ENCODE measurements at places on chromosomes 6 and 20. TPM values are rescaled to one million over a fixed set of nuclear protein-coding genes. Genes with fewer than 3 reads are reported as not detected.

DNA sequence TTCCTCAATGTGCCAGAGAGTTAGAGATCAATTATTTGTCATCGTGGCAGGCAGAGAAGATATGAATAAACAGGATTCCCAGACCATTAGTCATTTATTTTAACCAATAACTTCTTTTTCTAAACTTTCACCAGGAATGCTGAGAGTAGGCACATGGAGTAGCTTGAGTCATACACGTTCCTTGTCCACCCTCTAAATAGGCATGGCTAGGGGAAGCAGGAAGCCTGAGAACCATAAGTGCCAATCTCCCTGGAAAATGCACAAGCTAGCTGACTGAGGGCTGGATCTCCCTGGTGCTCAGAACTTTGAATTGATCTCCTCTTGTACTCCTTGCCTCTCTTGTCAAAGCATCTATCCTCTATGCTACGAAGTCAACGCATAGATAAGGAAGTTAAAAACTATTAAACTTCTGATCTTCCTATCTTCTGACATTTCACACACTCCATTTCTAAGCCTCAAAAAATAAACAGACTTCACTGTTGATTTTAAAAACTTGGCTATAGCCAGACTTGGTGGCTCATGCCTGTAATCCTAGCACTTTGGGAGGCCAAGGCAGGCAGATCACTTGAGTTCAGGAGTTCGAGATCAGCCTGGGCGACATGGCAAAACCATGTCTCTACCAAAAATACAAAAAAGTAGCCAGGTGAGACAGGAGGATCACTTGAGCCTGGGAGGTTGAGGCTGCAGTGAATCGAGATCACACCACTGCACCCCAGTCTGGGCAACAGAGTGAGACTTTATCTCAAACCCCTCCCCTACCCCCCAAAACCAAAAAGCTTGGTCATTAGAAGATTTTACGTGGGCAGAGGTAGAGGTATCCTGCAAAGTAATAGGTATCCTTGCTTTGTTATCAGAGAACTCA lies 11.8 kb downstream of the ADTRP start:
- H3K4me1 ChIP-seq, result no peaks in the 10 kb centered on the region
- no peak overlapping the region for H3K27ac ChIP-seq
- H3K36me3 ChIP-seq, result no peaks in the 10 kb centered on the region
- H3K27me3 ChIP-seq, result peaks cover 2% of the 10 kb centered on the region
- no peak for DNase-seq

DNA sequence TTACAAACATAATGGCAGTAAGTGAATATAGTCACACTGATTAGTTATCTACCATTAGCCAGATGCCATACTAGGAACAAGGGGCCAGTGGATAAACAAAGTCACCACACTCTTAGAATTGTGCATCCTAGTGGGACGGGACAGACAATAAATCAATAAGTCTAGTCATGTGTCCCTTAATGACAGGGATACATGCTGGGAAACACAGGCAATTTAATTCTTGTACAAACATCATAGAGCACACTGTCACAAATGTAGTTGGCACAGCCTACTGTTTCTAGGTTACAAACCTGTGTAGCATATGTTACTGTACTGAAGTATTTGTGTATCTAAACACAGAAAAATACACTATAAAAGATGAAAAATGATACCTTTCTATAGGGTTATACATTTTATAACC lies 123.0 kb upstream of the FAM184A start:
- H3K27ac ChIP-seq, result no peak overlapping the region
- no peaks in the 10 kb centered on the region for H3K27me3 ChIP-seq
- H3K36me3 ChIP-seq, result no peaks in the 10 kb centered on the region
- peaks cover 3% of the 10 kb centered on the region for H3K4me1 ChIP-seq
- H3K4me3 ChIP-seq, result no peak overlapping the region
- no peak for DNase-seq

DNA sequence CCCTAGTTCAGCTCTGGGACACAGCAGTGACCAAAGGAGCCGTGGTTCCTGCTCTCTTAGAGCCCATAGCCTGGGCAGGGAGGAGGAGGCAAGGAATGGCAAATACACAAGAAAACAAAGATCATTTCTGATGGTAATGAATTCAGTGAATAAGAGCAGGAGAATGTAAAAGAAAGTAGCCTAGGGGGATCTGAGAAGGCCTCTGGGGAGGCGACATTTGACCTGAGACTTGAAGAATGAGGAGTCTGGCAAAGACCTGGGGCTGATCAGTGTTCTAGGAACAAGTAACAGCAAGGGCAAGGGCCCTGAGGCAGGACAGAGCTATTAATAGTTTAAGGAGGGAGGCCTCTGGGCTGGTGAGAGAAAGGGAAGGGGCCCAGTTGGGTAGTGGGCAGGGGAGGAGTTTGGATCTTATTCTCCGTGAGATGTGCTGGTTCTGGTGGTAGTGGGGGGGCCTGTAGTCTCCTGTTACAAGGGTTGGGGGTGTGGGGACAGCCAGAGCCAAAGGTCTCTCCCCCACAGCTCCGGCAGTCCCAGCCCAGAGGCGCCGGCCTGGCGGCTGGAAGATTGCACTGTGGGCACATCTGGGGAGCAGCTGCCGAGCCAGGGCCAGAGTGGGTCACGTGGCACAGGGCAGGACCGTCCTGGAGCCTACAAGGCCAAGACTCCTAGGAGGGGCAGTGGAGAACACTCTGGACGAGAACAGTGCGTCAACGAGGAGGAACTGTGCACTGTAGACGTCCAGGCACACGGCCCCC lies 9.3 kb upstream of the ID1 start:
- H3K4me1 ChIP-seq, result no peaks in the 10 kb centered on the region
- no peak for DNase-seq
- no peak overlapping the region for H3K27ac ChIP-seq

DNA sequence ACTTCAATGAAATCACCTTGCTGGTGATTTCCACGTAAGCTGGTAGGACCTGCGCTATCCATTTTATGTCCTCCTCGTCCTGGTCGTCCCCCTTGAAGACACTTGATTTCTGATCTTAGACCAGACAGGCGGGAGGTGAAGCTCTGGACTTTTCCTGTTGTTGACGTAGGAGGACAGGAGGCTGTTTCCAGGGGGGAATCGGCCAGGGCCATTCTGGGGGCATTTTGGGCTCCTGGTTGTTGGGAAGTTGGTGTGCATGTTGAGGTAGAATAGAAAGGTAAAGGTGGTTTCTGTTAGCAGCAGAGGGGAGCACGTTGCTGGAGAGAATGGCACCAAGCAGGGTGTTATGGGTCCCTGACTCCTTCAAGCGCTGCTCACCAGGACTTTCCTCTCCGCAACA lies 56.0 kb downstream of the GMPR start:
- H3K4me3 ChIP-seq, result no peak overlapping the region
- no peaks in the 10 kb centered on the region for H3K4me1 ChIP-seq
- no peaks in the 10 kb centered on the region for H3K27me3 ChIP-seq
- H3K27ac ChIP-seq, result no peak overlapping the region
- H3K36me3 ChIP-seq, result no peaks in the 10 kb centered on the region
- no peak for DNase-seq

The DNAH8 gene
- total RNA-seq, result 1.1 TPM

The FILIP1 gene
- total RNA-seq, result not detected

GRCh38 chr6:138500867-138501446 lies 1.7 kb upstream of the NHSL1 start:
- DNase-seq, result no peak
- no peaks in the 10 kb centered on the region for H3K27me3 ChIP-seq
- no peaks in the 10 kb centered on the region for H3K36me3 ChIP-seq
- no peak overlapping the region for H3K27ac ChIP-seq
- peaks cover 21% of the 10 kb centered on the region for H3K4me1 ChIP-seq
- H3K4me3 ChIP-seq, result no peak overlapping the region

- H3K4me3 ChIP-seq, result no peak overlapping the region
- H3K4me1 ChIP-seq, result peaks cover 2% of the 10 kb centered on the region
- no peak for DNase-seq
- H3K27me3 ChIP-seq, result no peaks in the 10 kb centered on the region
- peaks cover 18% of the 10 kb centered on the region for H3K36me3 ChIP-seq
Observed at GRCh38 chr6:43613721-43614395, 15.2 kb downstream of the GTPBP2 start.

The ZNF831 gene
- 14.1 TPM for total RNA-seq

DNA sequence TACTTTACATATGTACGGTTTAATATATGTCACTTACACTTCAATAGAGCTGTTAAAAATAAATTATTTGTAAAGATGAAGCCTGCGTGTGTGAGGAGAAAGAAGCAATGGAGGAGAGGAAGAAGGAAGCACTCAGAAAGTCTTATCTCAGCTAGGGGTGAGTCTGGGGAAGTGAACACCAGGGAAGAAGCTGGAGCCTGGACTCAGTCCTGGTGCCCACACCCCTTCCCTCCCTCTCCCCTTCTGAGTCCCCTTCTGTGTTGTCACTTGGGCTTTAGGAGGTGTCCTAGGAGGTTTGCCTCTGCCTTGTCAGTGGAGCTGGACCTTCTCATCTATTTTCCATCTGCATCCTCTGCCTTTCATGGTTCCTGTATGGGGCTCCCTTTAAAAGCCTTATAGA lies 1.9 kb downstream of the SIRPB2 start:
- H3K4me3 ChIP-seq, result no peak overlapping the region
- H3K4me1 ChIP-seq, result peaks cover 32% of the 10 kb centered on the region
- no peak for DNase-seq
- H3K27me3 ChIP-seq, result no peaks in the 10 kb centered on the region
- no peak overlapping the region for H3K27ac ChIP-seq
- H3K36me3 ChIP-seq, result no peaks in the 10 kb centered on the region

- no peaks in the 10 kb centered on the region for H3K36me3 ChIP-seq
- no peaks in the 10 kb centered on the region for H3K27me3 ChIP-seq
- no peaks in the 10 kb centered on the region for H3K4me1 ChIP-seq
- DNase-seq, result no peak
- H3K27ac ChIP-seq, result no peak overlapping the region
Observed at GRCh38 chr20:11041396-11041795, 367.6 kb upstream of the JAG1 start.

DNA sequence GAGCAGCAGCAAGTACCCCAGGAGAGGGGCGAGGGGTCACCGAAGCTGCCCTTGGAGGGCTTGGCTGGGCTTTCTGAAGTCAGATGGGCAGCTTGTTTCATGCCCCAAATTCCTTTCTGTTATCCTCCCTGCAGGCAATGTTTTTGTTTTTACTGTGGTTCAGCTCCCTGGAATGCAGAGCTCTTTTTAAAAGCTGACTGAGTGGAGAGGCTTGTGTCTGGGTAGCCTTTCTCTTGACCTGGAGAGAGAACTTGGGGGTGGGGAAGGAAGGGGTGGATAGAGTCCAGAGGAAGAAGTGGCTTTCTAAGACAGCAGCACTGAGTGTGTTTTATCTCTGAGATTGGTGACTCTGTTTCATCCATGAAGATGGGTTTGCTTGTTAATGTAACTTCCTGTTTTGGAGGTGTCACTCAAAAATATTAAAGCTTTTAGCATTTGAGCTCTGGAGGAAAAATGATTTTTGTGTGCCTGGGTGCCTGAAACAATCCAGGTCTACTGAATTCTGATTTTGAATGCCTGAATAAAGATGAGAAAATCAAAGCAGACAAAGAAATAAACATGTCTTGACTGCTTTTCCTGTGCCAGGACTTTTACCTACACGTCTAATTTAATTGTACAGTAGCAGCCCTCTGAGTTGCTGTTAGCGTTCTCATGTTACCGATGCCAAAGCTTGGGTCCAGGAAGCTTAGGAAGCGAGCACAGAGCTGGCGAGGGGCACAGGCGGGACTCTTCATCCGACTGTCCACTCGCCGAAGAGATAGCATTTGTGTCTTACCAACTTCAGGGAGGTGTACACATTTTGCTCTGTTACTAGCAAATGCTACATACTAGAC lies 78.2 kb upstream of the EEF1E1 start:
- H3K4me1 ChIP-seq, result no peaks in the 10 kb centered on the region
- DNase-seq, result no peak
- no peak overlapping the region for H3K4me3 ChIP-seq
- H3K27ac ChIP-seq, result no peak overlapping the region
- no peaks in the 10 kb centered on the region for H3K27me3 ChIP-seq
- no peaks in the 10 kb centered on the region for H3K36me3 ChIP-seq

- H3K27ac ChIP-seq, result no peak overlapping the region
- peaks cover 32% of the 10 kb centered on the region for H3K36me3 ChIP-seq
- no peak for DNase-seq
- H3K27me3 ChIP-seq, result no peaks in the 10 kb centered on the region
- H3K4me1 ChIP-seq, result peaks cover 25% of the 10 kb centered on the region
- H3K4me3 ChIP-seq, result no peak overlapping the region
Observed at GRCh38 chr20:25278636-25279361, 30.9 kb downstream of the PYGB start.

DNA sequence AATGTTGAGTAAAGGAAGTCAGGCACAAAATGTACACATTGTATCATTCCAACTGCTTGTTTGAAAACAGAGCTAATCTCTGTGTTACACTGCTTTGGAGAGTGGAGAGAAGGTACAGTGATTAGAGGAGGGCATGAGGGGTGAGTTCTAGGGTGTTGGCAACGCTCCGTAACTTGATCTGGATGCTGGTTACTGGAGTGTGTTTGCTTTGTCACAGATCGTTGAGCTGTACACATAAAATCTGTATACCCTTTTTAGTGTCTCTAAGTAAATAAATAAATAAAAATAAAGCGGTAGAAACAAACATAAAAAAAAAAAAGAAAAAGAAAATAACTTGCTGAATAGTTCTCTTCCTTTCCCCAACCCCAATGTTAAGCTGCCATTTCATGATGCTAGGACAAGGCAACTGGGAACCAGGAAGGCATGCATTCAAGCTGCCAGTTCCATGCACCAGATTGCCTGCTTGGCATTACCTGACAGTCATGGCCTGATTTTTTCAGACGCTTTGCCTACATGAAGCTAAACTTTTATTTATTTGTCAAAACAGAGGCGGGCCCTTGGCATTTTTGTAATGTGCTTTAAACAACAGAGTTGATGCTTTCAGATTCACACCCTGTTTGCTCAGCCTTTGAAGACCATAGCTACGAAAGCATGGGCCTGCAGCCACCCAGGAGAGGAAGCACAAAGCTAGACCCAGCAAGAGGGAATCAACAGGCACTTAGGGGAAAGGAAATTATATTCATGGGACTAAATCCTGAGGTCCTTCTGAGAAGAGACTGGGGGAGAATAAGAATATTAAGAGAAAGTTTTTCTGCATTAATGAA lies 21.2 kb downstream of the TNFRSF21 start:
- no peaks in the 10 kb centered on the region for H3K27me3 ChIP-seq
- DNase-seq, result no peak
- no peaks in the 10 kb centered on the region for H3K4me1 ChIP-seq
- H3K36me3 ChIP-seq, result no peaks in the 10 kb centered on the region
- H3K27ac ChIP-seq, result no peak overlapping the region

DNA sequence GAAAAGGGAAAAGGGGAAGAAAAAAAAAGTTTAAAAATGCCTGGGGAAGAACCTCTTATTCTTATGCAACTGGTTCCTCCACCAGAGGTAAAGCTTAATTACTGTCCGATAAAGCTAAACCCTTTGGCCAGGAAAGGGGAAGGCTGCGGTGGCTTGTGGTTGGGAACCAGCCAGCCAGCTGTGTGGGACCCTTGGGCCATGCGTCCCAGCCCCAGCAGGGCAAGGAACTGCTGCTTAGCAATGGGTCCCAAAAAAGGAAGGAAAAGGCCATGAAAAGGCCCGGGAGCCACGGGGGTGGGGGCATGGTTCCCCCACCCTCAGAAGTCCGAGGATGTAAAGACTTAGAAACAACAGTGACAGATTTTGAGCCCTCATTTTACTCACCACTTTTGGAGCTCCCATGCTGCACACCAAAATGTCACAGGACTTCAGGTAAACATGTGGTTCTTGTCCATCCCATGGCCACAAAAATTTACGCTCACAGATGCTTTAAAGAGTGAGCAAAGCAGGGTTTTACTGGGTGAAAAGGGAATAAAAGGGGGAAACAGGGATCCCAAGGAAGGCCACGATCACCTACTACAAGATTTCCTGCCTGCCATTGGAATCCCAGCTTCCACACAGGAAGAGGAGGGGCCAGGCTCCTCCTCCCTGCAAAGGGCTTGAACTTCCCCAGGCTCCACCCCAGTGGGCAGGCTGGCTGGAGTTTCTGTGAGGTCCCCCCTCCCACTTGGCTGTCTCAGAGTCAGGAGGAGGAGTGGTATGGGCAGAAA lies 1234.7 kb upstream of the GJE1 start:
- H3K27ac ChIP-seq, result no peak overlapping the region
- H3K27me3 ChIP-seq, result no peaks in the 10 kb centered on the region
- no peaks in the 10 kb centered on the region for H3K4me1 ChIP-seq
- H3K36me3 ChIP-seq, result no peaks in the 10 kb centered on the region
- DNase-seq, result no peak

All from B cell (primary cell).